ENCODE measurements at places on chromosomes 4 and X. TPM values are rescaled to one million over a fixed set of nuclear protein-coding genes. Genes with fewer than 3 reads are reported as not detected.

GRCh38 chrX:54446084-54446483 lies 5.9 kb downstream of the TSR2 start:
- no peak for DNase-seq

DNA sequence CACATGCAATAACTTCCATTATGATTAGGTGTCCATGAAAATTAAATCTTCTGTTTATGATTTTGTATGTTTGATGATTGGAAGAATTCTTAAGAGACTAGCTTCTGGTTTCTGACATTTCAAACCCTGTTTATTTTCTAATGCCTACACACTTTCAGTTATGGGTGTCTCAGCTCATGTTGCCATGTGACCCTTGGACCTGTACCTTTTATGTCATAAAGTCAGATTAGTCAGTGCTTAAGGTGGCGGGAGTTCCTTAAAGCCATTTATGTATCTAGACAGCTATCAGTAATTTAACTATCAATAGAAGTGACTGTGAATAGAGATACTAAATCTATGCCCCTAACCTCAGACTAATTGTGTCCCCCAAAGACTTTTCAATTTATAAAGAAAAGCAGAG lies 155.6 kb downstream of the GBA3 start:
- DNase-seq: no peak

- DNase-seq: no peak
Measured at GRCh38 chrX:155028877-155029291, 2.2 kb downstream of the FUNDC2 start.

GRCh38 chr4:83013420-83013867 lies 2.8 kb upstream of the LIN54 start:
- no peak for DNase-seq

- DNase-seq: no peak
Measured at GRCh38 chrX:20455001-20455400, 188.3 kb upstream of the RPS6KA3 start.

- no peak for DNase-seq
Measured at GRCh38 chrX:47181301-47181700, 12.3 kb upstream of the UBA1 start.

DNA sequence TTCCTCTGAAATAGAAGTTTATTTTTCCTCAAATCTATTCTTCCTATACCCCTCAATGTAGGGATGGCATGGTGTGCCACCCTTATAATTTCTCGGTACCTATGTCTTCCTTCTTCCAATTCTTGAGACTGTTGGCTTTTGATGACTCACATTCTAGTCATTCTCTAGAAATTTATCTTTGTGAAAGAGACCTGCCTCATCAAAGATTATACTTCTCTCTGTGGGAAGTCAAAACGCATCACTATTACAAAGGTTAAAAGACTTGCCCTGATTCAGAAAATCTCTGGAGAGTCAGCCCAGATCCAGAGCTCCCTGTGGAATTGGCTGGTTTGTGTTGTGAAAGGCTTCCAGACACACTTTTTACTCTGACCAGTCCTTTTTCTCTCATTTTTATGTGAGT lies 65.9 kb upstream of the FSTL5 start:
- no peak for DNase-seq

- no peak for DNase-seq
Measured at GRCh38 chrX:22664826-22665225, 334.9 kb upstream of the DDX53 start.

The PPEF2 gene
- not detected for polyA plus RNA-seq

The VCX2 gene
- polyA plus RNA-seq: not detected
